ENCODE measurements at places on chromosomes 4 and X.

DNA sequence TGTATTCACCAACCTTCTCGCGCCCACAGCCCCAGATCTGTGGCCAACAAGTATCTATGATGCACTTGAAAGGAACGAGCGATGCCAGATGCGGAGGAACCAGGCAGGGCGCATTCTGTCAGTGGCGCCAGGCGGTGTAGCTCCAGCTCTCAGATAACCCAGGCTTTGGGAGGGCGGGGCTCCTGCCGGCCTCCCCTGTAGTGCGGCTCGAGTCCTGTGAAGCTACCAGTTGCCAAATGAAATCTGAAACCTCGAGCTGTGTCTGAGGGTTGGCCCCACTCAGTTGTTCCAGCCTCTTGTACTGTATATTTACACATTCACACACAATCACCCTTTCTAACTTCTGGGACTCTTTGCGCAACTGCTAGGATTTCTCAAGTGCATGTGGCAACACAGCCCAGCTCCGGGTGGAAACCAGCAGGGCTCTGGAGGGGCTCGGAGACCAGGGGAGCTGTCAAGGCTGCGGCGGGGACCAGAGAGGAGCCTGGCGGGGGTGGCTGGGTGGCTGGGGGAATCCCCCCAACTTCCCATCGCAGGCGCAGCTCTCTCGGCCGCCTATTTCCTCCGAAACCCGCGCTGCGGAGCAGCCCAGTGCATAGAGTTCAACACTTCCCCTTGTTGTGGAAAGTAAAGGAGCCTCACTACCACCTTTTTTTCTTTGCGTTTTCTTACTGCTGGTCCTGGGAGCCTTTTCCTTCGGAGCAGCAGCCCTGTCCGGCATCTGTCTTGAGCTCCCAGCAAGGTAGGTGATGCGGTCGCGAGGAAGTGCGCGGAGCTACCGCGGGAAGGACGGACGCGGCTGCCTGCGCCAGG is at the start of gene ARHGAP24:
Gene ARHGAP24 (plus strand): TSS at position 333 of the 813 bp plus-strand sequence.
- peak; percentile 87 for DNase-seq

DNA sequence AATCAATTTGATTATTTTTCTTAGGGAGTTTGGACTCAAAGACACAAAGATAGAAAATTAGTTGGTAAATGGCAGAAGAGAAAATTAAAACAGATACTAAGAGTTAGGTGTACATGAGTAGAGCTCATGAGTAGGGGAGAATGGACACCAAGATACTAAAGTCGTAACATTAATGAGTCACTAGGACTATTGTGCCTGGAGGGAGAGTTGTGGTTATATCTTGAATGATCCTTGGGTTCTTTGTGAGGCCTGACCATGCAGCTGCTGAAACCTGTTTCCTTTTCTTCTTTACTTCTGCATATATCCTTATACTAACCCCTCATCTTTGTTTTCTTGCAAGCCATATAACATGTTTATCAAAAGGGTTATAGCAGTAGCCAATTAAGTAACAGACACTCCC is 532.8 kb downstream of the RPA4 start:
- DNase-seq, result no peak

- no peak for DNase-seq
Measured at GRCh38 chr4:22196551-22196950, 248.0 kb upstream of the KCNIP4 start.

DNA sequence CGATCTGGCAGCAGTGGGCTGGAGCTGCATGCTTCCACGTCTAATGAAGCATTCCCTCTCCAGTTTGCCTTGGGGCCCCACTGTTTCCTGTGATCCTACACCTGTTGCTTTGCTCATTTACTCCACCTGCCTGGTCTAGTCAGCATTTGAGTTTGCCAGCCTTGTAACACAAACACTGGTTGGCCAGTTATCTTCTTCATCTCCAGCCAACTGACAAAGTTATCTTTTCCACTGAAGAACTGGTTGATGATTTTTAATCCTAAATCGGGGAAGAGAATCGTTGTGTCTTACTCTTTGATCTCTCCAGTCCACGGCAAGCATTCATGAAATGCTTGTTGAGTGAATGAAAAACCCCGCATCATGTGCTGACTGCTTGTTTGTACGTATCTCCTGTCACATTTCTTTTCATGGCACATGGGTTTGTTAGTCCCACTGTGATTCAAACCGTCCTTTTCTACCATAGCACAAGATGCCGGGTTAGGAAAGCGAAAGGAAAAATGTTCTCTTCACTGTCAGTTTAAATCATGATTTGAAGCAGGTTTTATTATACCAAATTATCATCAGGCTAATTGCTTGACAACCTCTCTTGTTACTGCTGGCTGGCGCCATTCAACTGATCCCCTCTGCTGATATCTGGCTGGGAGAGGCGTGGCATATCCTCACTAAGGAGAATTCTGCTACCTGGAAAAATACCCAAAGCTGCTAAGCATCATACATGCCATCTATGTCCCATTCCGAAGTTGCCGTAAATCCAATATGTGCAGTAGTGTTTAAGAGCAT is 144.8 kb downstream of the SHROOM3 start:
- no peak for DNase-seq

DNA sequence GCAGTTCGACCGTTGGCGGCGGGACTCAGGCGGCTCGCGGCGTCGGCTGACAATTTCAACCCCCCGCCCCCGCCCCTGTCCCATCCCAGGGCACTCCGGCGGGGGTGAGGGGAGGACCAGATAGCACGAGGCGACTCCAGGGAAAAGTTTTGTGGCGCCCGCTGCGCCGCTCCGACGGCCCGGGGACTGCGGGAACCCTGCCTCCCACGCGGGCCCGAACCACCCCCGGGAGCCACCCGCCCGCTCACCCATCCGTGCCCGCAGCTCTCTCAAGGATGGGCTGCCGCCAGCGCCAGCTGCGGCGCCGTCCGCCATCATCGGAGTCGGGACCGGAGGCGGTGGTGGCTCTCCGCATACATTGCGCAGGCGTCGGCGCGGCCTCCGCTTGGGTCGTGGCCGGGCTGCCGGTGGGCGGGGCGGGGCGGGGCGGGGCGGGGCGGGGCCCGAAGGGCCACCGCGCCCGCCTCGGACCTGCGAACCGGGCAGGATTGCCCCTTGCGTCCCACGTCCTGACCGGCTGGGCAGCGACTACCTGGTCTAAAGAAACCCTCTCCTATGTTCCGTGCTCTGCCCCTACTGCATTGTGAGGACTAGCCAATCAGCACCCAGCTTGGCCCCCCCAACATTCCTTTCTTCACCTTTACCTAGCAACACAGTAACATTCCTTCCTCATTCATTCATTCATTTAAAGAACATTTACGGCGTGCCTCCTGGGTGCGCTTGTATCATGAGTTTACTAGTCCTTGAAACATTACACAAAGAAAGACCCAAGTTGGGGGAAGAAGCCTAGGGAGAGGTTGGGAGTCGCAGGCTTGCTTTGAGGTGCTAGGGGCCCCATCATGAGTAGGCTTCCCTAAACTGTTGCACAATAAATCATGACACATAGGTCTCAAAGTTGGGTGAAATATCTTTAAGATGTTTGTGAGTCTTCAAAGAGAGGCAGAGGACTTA is at the start of gene MAP7D3:
Gene MAP7D3 (minus strand): TSS at position 360 of the 951 bp plus-strand sequence. CDS start 42 bp downstream, at position 318.
- peak; percentile 50 for DNase-seq

DNA sequence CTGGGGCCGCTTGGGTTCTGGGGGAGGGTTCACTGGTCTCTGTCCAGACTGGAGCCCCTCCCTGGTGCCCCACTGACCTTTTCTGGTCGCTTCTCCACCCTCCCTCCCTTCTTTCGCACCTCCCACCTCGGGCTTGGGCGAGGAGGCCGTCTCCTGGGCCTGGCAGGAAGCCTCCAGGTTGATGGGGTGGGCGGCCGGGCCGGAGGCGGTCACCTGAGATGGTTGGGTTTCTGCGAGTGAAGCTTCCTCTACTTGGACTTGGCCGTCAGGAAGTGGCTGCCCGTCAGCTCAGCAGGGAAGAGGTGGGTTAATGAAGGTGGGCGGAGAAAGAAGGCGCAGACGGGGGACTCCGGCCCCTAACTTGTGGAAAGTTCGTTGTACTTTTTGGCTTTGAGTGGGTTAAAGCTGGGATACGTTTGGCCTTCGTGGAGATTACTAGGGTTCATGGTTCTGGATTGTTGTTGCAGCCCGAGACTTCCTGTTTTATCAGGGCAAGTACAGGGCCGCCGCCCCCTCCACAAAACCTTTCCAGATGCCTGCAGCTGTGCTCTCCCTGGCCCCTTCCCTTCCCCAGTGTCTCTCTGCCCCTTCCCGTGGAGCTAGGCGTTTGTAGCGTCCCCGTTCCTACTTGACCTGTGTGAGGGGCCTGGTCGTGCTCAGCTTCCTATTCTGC is 1.2 kb downstream of the AKAP17A start:
- DNase-seq, result no peak

- DNase-seq, result no peak
Measured at GRCh38 chr4:122555216-122555615, 65.7 kb downstream of the IL21 start.

GRCh38 chr4:27245216-27245615 is 384.6 kb downstream of the STIM2 start:
- no peak for DNase-seq

DNA sequence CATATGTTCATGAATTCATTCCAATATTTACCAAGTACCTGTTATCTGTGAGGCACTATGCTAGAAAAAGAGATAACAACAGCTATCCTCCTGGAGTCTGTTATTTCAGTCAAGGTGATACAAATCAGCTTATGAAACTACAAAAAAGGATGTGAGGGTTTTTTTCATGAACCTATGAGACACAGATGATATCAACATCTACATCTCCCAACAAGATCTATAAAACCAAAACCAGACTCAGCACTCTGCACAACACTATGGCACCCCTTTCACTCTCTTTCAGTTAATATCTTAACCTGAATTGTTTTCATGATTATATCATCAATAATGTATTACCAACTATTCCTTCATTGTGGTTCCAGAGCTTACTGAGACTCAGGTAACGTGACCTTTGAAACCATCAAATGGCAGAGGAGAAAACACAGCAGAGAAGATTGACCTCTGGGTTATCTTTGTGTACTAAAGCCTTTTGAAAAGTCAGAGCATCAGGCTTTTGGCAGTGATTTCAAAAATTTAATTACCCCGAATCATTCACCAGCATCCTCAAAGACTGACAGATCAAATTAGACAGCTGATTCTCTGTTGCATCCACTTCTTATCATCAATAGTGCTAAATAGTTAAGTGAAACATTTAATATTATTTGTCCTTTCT is 244.6 kb upstream of the FTHL17 start:
- no peak for DNase-seq

DNA sequence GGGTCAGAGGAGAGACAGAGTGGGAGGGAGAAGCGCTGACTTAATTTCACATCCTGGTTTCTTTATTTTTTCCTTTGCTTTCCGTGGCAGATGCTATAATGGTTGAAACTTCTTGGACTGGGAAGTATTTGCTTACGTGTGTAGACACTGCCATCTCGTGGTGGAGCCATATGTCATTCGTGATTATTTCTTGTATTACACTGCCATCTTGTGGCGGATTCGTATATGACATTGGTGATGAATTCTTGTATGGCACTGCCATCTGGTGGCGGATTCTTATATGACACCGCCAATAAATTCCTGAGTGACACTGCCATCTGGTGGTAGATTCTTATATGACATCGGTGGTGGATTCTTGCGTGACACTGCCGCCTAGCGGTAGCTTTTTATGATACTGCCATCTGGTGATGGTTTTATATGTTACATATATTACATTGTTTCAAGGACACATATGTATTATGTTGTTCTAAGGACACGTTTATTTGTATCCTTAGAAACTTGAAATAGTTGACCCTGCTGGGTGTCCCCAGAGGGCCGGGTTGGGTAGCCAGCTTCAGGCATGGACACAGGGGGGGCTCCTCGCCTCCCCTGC is 37.3 kb upstream of the CLCN4 start:
- peak; percentile 81 for DNase-seq

- DNase-seq, result peak; percentile 15
Measured at GRCh38 chrX:13338996-13339515, 19.2 kb upstream of the ATXN3L start.

DNA sequence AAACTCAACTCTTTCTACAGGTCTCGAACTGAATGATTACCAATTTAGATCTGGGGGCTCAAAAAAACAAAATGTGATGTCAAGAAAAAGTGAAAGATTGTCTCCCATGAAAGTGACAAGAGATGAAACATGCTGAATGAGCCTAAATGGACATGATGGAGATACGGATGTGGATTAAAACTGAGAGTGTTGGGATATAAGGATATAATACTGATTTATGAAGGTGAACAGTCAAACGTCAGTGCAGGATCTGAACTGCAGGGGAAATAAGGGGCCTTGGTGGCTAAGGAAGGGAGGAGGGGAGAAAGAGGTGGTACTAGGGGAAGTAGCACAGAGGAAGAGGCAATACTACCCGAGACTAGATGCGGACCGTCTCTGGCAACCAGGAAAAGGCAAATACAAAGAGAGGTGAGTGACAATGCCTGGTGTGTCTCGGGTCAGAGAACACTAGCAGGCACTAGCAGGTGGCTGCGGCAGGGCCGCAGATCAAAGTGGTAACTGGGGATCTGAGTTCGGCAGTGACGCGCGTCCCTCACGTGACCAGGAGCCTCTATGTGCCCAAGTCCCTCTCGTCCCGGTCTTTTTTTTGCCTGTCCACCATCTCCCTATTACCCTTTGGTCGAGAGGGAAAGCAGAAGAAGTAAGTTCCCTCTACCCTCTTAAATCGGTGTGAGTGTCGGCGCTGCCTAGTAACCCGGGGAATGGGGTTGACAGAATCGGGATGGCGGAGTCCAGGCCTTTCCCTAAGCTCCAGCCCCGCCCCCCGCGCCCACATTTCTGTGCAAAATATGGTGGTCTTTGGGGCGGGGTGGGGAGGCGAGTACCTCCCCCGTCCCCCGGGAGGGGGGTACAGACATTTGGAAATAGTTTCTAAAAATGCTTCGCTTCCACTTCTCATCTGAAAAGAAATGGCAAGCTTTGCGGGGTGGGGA is at the start of gene TCEAL1:
Gene TCEAL1 (plus strand): TSS at position 590 of the 932 bp plus-strand sequence. CDS start 942 bp downstream, outside the sequence.
- peak; percentile 67 for DNase-seq

DNA sequence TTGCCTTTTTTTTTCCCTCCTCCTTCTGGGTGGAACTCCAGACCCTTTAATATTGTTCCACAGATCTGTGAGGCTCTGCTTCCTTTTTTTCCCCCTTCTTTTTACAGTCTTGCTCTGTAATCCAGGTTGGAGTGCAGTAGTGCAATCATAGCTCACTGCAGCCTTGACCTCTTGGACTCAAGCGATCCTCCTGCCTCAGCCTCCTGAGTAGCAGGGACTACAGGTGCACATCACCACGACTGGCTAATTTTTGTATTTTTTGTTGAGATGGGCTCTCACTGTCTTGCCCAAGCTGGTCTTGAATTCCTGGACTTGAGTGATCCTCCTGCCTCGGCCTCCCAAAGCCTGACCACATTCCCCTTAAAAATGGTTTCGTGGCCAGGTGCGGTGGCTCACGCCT is 26.8 kb downstream of the NSD2 start:
- no peak for DNase-seq

DNA sequence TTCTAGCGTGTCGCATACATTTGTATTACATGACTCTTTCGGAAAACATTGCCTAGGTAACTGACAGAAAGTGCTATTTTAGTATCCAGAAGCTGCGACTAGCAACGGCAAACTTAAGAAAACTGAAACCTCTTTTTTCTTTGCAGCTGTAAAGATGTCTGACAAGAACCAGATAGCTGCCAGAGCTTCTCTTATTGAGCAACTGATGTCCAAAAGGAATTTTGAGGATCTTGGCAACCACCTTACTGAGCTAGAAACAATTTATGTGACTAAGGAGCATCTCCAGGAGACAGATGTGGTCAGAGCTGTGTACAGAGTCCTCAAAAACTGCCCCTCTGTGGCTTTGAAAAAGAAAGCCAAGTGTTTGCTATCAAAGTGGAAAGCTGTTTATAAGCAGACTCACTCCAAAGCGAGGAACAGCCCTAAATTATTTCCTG is 9.4 kb downstream of the TCEANC start:
- DNase-seq, result no peak

Data from muscle of arm (tissue), 14 donors.